ACHN (cell line): ENCODE measurements at places on chromosomes 3 and 15.

DNA sequence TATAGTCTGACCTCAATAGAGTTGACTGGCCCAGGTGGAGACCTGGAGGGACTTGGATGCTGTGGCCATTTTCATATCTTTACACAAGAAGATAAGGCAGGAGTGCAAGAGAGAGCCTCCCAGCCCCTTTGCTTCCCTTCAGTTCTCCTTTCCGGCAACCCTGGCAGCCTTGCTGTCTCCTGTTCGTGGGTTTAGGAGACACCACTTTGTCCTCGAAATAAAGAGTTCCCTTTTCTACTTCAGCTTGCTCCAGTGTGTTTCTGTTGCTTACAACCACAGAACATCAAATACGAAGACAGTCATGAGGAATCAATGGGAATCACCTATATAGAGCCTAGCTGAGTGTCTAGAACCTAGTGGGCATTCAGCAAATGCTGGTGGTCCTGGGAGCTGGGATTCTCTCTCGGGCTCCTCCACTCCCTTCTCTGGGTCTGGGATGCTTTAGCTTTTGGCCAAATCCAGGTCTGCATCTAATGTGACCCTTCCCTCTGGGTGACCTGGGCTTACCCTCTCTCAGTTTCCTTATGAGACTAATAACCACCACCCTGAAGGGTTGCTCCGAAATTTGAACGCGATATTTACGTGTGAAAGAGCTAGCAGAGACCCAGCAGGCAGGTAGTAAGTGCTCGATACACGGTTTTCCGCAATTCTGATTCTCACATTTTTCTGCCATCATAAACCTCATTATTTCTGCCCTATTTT is 44.5 kb downstream of the PCSK6 start:
- DNase-seq = no peak

- no peak for DNase-seq
Observed at GRCh38 chr15:41945731-41946130, 26.6 kb downstream of the EHD4 start.

GRCh38 chr3:138845181-138845601 is 10.5 kb upstream of the PIK3CB start:
- DNase-seq = no peak

DNA sequence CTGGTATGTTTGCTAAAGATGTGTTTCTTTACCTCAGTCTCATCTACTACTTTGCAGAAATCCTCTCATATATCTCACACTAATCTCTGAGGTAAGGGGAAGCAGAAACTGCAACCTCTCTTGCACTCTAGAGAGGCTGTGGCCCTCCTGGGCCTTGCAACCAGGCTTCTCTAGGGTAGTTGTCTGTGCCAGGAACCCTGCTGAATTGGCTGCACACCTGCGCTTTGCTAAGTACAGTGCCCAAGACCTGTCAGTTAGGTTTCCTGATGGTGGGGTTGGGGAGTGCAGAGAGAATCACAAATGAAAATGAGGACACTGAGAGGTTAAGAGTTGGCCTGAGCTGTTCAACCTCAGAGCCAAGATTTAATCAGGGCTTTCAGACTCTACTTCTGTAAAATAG is 117.2 kb upstream of the PLXNA1 start:
- DNase-seq = no peak

DNA sequence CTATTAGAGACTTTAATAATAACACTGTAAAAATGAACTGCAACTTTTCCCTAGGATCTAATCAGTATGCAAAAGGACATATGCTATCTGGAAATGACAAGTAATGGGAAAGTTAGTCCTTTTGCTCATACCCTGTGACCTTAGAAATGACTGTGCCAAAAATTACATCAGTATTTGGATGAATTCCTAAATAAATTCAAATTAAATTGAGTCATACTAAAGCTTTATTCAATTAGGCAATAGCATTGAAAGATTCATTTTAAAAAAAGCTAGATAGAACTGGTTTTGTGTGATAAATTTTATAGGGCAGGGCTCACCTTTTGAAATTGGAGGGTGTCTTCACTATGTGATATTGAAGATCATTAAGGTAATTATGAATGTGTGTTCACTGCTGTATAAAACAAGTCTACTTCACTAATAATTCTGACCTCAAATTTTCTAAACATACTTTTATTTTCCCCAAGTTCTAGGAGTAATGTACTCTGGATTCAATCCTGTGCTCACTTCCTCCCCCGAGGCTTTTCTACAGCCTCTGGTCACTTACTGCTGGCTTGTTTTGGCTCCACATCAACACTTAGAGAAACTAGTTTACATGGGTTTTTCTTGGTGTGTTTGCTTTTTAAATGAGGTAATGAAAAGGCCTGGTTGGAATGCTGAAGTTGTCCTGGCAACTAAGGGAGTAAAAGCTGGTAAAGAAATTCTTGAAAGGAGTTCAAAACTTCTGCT is 44.4 kb upstream of the SPTSSB start:
- no peak for DNase-seq

DNA sequence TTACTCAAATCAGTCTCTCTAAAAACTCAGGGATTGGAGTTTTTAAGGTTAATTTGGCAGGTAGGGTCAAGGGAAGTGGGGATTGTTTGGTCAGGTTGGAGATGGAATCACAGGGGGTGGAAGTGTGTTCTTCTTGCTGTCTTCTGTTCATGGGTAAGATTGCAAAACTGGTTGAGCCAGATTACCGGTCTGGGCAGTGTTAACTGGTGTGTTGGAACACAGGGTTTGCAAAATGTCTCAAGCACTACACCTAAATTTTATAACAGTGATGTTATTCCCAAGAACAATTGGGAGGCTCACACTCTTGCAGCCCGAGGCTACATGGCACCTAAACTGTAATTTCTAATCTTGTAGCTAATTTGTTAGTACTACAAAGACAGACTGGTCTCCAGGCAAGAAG is 425.4 kb downstream of the PLOD2 start:
- no peak for DNase-seq

GRCh38 chr3:51992017-51992682 is 3.5 kb downstream of the RPL29 start:
- no peak for DNase-seq

GRCh38 chr15:67103869-67104268 is 38.5 kb downstream of the SMAD3 start:
- no peak for DNase-seq

GRCh38 chr15:68256675-68257450 is 20.7 kb upstream of the FEM1B start:
- DNase-seq = peak; percentile 64

DNA sequence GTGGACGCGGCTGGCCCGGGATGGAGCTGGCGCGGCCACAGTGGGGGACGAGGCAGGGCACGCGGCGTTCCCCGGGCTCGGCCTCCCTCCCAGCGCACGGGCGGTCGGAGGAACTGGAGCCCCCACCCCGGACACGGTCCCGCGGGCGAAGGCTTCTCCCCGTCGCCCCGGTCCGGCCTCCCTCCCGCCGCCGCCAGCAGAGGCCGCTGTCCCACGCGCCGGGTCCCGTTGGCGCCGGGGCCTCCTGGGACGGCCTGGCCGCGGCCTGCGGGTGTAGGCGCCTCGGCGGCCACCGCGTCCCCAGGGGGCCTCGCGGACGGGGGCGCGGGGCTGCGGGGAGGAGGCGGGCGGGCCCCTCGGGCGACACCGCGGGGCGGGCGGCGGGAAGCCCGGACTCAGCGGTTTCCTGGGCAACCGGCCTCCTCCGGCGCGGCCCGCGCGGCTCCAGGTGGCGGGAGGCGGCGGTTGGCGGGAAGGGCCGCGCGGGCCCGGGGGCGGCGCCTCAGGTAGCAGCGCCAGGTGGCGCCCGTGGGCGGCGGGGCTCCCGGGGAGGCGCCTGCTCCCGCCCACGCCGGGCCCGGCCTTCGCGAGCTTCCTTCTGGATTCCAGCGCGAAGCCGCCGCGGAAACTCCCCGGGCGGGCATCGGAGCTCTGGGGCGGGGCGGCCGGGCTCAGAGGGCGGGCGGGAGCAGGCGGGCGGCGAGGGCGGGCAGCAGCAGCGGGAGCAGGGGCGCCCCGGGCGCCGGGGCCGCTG is 26.7 kb downstream of the MELTF start:
- DNase-seq = peak; percentile 74

- no peak for DNase-seq
Observed at GRCh38 chr3:8456412-8456811, 45.2 kb upstream of the LMCD1 start.

GRCh38 chr15:39265261-39265660 is 315.6 kb upstream of the THBS1 start:
- no peak for DNase-seq

GRCh38 chr3:24628523-24629258 is 134.0 kb upstream of the THRB start:
- DNase-seq = no peak

DNA sequence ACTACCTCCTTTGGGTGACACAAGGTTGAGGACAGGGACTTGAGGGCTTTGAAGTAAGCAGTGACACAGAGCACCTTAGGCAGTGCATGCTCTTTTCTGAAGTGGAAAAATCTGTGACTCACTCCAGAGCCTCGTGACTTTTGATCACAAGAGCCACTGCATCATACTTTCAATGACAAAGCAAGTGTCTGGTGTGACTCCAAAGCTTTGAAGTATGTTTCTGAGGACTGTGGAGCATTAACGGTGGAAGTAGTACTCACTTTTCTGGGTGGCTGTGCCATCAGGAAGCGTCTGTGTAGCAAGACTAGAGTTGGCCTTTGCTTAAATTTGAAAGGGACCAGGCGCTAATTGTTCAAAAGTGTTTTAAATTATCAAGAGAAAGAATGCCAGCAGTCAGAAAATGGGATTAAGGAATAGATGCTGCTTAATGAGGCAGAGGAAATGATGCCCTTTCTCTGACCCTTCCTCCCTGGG is 210.7 kb upstream of the TRIM42 start:
- DNase-seq = peak; percentile 41

GRCh38 chr3:58143417-58144055 is 67.2 kb downstream of the DNASE1L3 start:
- no peak for DNase-seq

DNA sequence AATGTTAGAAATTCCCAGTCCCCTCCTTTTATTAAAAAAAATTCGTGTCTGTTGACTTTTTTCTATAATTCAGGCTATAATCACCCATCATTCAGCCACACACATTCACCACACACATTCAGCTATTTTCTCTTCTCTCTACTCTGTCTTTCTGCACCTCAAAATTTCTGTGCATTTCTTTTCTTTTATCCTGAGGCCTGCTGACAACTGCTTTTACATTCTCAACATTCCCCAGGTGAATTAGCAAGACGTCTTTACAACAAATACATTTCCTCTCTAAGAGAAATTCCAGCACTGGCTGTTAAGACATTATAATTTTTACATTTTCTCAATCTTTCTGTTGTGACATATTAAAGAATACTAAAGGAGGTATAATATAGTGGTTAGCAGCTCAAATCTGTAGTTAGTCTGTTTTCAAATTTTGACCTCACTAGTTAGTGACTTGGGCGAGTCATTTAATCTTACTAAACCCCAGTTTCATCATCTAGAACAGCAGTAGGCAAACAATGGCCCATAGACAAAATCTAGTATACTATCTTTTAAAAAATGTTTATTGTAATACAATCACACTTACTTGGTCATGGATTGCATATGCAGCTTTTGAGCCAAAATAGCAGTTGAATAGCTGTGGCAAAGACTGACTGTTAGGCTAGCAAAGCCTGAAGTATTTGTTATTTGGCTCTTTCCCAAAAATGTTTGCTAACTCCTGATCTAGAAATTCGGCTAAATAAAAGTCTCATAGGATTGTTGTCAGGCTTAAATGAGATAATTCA is 350.7 kb downstream of the NSUN3 start:
- no peak for DNase-seq

DNA sequence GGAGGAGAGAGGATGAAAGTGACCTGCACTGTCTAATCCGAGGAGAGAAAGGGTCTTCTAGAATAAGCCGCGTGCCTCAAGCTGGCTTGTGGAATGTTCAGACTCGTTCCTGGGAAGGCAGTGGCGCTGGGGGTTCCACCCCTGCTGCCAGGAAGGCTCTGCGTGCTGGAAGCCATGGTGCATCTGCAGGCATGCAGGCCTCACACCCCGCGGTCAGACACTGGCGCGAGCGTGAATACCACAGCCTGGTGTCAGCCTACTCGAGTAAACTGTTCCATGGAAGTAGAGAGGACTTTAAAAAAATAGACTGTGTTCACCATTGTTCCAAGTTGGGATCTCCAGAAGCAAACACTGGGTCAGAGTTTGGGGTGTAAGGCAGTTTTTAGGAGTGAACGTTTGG is 25.9 kb upstream of the GABRG3 start:
- DNase-seq = no peak

- DNase-seq = no peak
Observed at GRCh38 chr15:58453931-58454793, 22.4 kb downstream of the LIPC start.
